Right renal pelvis (tissue), 4 donors: ENCODE measurements at places on chromosomes 6 and 20. TPM values are rescaled to one million over a fixed set of nuclear protein-coding genes. Genes with fewer than 3 reads are reported as not detected.
A peak's percentile ranks its signal among the peaks of the same experiment; 100 is the strongest.

DNA sequence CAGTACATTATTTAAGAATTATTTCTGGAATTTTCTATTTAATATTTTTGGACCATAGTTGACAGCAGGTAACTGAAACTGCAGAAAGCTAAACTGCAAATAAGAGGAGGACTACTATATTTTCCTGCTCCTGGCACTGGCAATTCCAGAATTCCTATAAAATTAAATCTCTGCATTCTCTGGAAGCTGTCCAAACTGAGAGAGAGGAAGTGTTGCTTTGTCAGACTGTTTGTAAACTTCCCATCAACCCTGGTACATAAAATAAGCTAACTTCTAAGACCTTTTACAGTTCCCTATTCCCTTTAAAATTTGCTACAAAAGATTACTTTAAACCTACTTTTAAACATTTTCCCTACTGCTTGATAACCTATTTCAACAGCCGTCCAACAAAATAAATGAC lies 196.1 kb upstream of the RUNX2 start:
- no peak for DNase-seq

- no peak for DNase-seq
Observed at GRCh38 chr20:5642155-5642981, 107.8 kb upstream of the SHLD1 start.

- no peak for DNase-seq
Observed at GRCh38 chr6:15244620-15245360, 1.1 kb upstream of the JARID2 start.

GRCh38 chr6:6008089-6008647 lies 1.4 kb upstream of the NRN1 start:
- no peak for DNase-seq

DNA sequence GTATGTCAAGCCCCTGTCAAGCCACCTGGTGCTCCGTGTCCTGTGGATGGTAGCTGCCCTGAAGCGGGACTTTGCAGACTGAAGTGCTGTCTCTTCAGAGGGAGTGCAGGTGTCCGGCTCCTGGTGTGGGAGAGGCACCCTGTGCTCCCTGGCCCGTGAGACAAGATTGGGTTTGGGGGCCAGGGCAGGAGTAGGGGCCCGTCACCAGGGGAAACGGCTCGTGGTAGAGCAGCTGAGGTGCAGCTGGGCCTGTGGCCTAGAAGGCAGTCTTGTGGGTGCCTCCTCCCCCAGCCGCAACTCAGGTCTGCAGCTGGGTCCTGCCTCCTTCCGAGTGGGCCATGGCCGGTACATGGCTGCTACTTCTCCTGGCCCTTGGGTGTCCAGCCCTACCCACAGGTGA lies at the start of gene PTCRA:
PTCRA (plus strand) TSS at position 322 of the 400 bp plus-strand sequence; CDS start at position 339, 17 bp downstream.
- DNase-seq: no peak

DNA sequence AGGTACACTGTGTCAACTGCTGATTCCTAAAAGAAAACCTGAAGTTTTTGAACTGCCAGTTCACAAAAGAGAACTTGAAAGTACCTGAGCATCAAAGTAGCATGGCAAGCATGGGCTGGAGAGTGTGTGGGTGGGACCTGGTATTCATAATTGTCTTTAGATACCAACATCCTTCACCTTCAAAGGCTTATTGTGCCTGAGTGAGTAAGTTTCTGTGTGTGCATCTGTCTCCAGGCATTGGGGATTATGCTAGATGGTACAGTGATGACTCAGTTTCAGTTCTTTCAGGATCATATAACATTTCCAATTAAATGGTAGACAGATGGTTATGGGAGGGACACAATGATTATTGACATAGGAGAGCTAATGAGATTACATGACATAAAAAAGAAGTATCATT lies 238.5 kb downstream of the ZFAND3 start:
- no peak for DNase-seq

DNA sequence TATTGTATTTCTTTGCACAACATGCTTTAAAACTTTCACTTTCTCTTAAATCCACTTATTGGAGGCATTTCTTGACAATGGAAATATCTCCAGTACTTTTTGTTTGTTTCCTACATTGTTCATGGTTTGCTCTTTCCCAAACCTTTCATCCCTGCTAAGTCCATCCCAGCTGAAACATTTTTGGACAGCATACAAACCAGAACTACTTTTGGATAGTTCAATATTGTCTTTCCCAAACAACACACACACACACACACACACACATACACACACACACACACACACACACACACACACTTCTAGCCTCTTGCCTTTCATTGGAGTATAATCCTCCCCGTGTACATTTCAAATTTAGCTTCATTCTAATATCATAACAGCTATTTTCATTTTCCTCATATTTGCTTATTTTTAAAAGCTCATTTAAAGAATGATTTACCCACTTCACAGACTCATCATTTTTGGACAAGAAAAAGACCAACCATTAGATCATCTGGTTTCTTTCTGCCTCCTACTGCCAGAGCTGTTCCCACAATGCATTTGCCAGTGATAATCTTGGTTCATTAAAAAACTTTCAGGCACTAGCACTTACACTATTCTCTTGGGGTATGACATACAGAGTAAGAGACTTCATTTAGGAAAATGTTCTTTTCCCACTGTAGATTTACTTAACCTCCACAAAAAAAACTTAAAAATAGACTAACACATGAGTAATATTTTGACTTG lies 248.1 kb downstream of the CD109 start:
- DNase-seq: no peak

GRCh38 chr6:111057074-111057752 lies 30.1 kb upstream of the SLC16A10 start:
- DNase-seq: peak; percentile 21

- DNase-seq: no peak
Observed at GRCh38 chr6:107304421-107305025, 154.8 kb downstream of the PDSS2 start.

- DNase-seq: no peak
Observed at GRCh38 chr20:46253391-46253790, 54.9 kb downstream of the CDH22 start.

DNA sequence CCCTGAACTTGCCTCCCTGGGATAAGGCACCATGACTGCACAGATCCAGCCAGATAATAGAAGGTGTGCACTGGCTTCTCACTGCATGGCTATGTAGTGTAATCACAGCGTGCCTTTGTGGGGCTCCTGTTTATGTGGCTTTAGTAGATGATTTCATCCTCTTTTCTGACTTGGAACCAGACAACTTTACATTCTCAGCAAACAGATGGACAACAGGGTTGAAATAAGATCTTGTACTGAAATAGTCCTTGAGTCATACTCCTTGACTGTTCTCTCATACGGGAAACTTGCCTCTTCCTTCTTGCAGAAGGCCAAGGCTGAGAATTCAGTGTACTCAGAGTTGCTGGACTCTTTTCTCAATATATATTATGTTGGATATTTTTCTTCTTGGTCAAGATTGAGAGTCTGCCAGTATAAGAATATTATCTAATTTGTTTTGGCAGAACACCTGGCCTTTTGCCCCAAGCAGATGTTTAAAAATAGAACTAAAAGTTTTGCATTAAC lies 25.0 kb upstream of the RNF144B start:
- no peak for DNase-seq

Gene SLC32A1
- polyA plus RNA-seq: 1.9 TPM

Gene TFAP2D
- polyA plus RNA-seq: not detected

Gene CEP85L
- 9.6 TPM for polyA plus RNA-seq

Gene UBD
- polyA plus RNA-seq: 1.8 TPM

Gene VWA7
- polyA plus RNA-seq: 9.0 TPM

Gene PSORS1C2
- polyA plus RNA-seq: not detected
